ENCODE measurements at places on chromosomes 16 and 17. TPM values are rescaled to one million over a fixed set of nuclear protein-coding genes. Genes with fewer than 3 reads are reported as not detected.

- DNase-seq, result no peak
- H3K4me1 ChIP-seq, result peaks cover 8% of the 10 kb centered on the region
- no peaks in the 10 kb centered on the region for H3K36me3 ChIP-seq
- no peak overlapping the region for H3K4me3 ChIP-seq
- no peak overlapping the region for H3K27ac ChIP-seq
Measured at GRCh38 chr17:44979426-44979995, 11.4 kb upstream of the C1QL1 start.

- DNase-seq, result no peak
- no peak overlapping the region for H3K27ac ChIP-seq
- H3K4me3 ChIP-seq, result no peak overlapping the region
- no peaks in the 10 kb centered on the region for H3K27me3 ChIP-seq
- peaks cover 11% of the 10 kb centered on the region for H3K4me1 ChIP-seq
Measured at GRCh38 chr16:1036726-1037393, 35.7 kb upstream of the SSTR5 start.

GRCh38 chr16:70743791-70744190 is 57.2 kb downstream of the VAC14 start:
- peaks cover 18% of the 10 kb centered on the region for H3K36me3 ChIP-seq
- H3K4me3 ChIP-seq, result no peak overlapping the region
- H3K27me3 ChIP-seq, result no peaks in the 10 kb centered on the region
- no peak overlapping the region for H3K27ac ChIP-seq
- peaks cover 19% of the 10 kb centered on the region for H3K4me1 ChIP-seq
- DNase-seq, result no peak

The GALR2 gene
- total RNA-seq, result not detected

GRCh38 chr16:23832882-23833281 is 2.9 kb upstream of the PRKCB start:
- peaks cover 10% of the 10 kb centered on the region for H3K4me1 ChIP-seq
- no peaks in the 10 kb centered on the region for H3K36me3 ChIP-seq
- DNase-seq, result no peak
- no peak overlapping the region for H3K27ac ChIP-seq
- H3K4me3 ChIP-seq, result no peak overlapping the region

The FBXO39 gene
- not detected for total RNA-seq

- DNase-seq, result no peak
- H3K27ac ChIP-seq, result no peak overlapping the region
- H3K27me3 ChIP-seq, result no peaks in the 10 kb centered on the region
- H3K36me3 ChIP-seq, result no peaks in the 10 kb centered on the region
- no peak overlapping the region for H3K4me3 ChIP-seq
- H3K4me1 ChIP-seq, result peaks cover 28% of the 10 kb centered on the region
Measured at GRCh38 chr16:81318711-81319110, 3.9 kb downstream of the GAN start.

DNA sequence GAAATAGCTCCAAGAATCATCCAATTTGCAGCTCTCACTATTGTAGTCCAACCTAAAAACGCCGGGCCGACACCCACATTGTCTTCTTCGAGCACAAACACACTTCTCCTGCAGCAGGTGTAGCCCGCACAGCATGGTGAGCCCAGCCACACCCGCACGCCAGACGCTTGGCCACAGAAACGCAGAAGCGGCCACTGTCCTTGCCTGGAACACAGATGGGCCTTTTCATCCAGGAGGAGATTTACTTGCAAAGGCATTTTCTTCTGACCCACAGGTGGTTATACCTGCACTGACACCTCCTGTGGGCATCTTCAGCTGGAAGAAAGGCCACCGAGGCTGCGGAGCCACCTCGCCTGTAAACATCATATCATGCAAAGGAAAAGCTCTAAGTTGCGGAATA is 98.4 kb downstream of the ADCY9 start:
- H3K4me3 ChIP-seq, result no peak overlapping the region
- H3K27ac ChIP-seq, result no peak overlapping the region
- no peak for DNase-seq
- no peaks in the 10 kb centered on the region for H3K36me3 ChIP-seq
- peaks cover 16% of the 10 kb centered on the region for H3K4me1 ChIP-seq

- H3K27me3 ChIP-seq, result no peaks in the 10 kb centered on the region
- no peaks in the 10 kb centered on the region for H3K4me1 ChIP-seq
- no peak overlapping the region for H3K27ac ChIP-seq
Measured at GRCh38 chr17:58577696-58578095, 63.3 kb upstream of the MTMR4 start.

GRCh38 chr17:67051837-67052236 is 7.5 kb downstream of the CACNG1 start:
- H3K4me3 ChIP-seq, result no peak overlapping the region
- no peak overlapping the region for H3K27ac ChIP-seq
- H3K4me1 ChIP-seq, result no peaks in the 10 kb centered on the region

DNA sequence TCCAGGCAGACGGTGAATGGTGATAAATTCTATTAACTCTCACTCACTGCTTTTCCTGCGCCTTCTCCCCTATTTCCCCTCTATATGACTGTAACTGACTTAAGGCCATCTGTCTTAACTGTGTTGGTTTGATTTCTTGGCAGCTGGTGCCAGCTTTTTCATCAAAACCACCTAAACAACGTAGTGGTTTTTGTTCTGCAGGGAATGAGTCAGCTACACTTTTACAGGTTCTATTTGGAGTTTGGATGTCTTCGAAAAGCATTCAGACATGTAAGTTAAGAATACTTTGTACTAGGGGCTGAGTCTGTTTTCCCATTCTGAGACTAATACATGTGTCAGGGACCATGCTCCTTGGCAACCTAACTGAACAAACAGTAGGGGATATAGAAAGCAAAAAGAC is 8.5 kb downstream of the REXO5 start:
- no peaks in the 10 kb centered on the region for H3K27me3 ChIP-seq
- DNase-seq, result no peak
- no peak overlapping the region for H3K27ac ChIP-seq
- H3K4me1 ChIP-seq, result no peaks in the 10 kb centered on the region
- no peaks in the 10 kb centered on the region for H3K36me3 ChIP-seq

DNA sequence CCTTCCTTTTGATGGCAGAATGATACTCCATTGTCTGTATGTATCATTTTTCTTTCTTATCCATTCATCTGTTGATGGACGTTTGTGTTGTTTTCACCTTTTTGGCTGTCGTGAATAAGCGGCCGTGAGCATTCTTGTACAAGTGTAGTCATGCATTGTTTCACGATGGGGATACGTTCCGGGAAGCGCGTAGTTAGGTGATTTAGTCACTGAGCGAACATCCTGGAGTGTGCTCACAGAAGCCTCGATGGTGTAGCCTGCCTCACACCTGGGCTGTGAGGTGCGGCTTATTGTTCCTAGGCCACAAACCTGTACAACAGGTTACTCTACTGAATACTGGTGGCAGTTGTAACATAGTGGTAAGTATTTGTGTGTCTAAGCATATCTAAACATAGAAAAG is 136.5 kb downstream of the CMIP start:
- H3K36me3 ChIP-seq, result peaks cover 2% of the 10 kb centered on the region
- H3K4me3 ChIP-seq, result no peak overlapping the region
- H3K27ac ChIP-seq, result peak overlapping the region; percentile 68
- no peaks in the 10 kb centered on the region for H3K27me3 ChIP-seq
- peaks cover 28% of the 10 kb centered on the region for H3K4me1 ChIP-seq

- H3K4me3 ChIP-seq, result no peak overlapping the region
- H3K27ac ChIP-seq, result no peak overlapping the region
- no peaks in the 10 kb centered on the region for H3K27me3 ChIP-seq
- H3K36me3 ChIP-seq, result peaks cover 4% of the 10 kb centered on the region
- H3K4me1 ChIP-seq, result no peaks in the 10 kb centered on the region
Measured at GRCh38 chr17:10657879-10658278, 770 bp upstream of the MYH3 start.

DNA sequence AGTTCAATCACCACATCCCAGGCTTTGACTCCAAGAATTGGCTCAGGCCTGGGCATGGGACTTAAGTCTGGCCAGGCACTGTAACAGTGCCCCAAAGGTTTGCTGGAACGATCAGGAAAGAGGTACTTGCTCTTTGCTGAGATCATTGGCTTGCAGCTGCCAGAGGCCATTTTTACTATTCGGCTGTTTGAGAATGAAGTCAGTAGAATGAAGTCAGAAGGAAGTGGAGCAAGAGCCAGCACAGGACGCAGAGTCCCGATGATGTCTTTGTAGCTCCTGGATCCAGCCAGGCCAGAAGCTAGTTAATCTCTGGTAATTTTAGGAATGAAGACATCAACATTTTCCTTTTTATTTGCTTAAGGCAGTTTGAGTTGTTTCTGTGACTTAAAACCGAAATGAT is 195.5 kb downstream of the RAB11FIP4 start:
- no peaks in the 10 kb centered on the region for H3K27me3 ChIP-seq
- no peaks in the 10 kb centered on the region for H3K4me1 ChIP-seq
- H3K27ac ChIP-seq, result no peak overlapping the region
- no peaks in the 10 kb centered on the region for H3K36me3 ChIP-seq
- H3K4me3 ChIP-seq, result no peak overlapping the region

GRCh38 chr17:70314506-70314905 is 145.2 kb downstream of the KCNJ2 start:
- H3K36me3 ChIP-seq, result no peaks in the 10 kb centered on the region
- no peak overlapping the region for H3K27ac ChIP-seq
- no peaks in the 10 kb centered on the region for H3K27me3 ChIP-seq
- H3K4me1 ChIP-seq, result peaks cover 5% of the 10 kb centered on the region
- H3K4me3 ChIP-seq, result no peak overlapping the region

The CIITA gene
- total RNA-seq, result 0.20 TPM

- no peak for DNase-seq
- H3K27me3 ChIP-seq, result peaks cover 16% of the 10 kb centered on the region
- no peak overlapping the region for H3K4me3 ChIP-seq
- H3K4me1 ChIP-seq, result no peaks in the 10 kb centered on the region
- H3K36me3 ChIP-seq, result no peaks in the 10 kb centered on the region
Measured at GRCh38 chr17:57744195-57745170, 616 bp downstream of the CCDC182 start.

The RHBDL1 gene
- 6.0 TPM for total RNA-seq

The WDR59 gene
- total RNA-seq, result 134 TPM

- no peaks in the 10 kb centered on the region for H3K27me3 ChIP-seq
- H3K27ac ChIP-seq, result peak overlapping the region; percentile 32
Measured at GRCh38 chr17:1796800-1797199, 32.9 kb downstream of the SMYD4 start.

GRCh38 chr16:77499373-77500285 is 64.8 kb upstream of the ADAMTS18 start:
- no peak overlapping the region for H3K27ac ChIP-seq
- peaks cover 35% of the 10 kb centered on the region for H3K4me1 ChIP-seq
- no peak overlapping the region for H3K4me3 ChIP-seq
- DNase-seq, result peak; percentile 40
- no peaks in the 10 kb centered on the region for H3K36me3 ChIP-seq

- peaks cover 8% of the 10 kb centered on the region for H3K36me3 ChIP-seq
- H3K27ac ChIP-seq, result peak overlapping the region; percentile 92
- H3K4me3 ChIP-seq, result peak overlapping the region; percentile 91
- H3K27me3 ChIP-seq, result no peaks in the 10 kb centered on the region
- H3K4me1 ChIP-seq, result peaks cover 18% of the 10 kb centered on the region
Measured at GRCh38 chr17:19237389-19238166, 412 bp downstream of the EPN2 start.

GRCh38 chr17:7843536-7844291 is 9.7 kb downstream of the KDM6B start:
- peak; percentile 82 for DNase-seq
- peak overlapping the region; percentile 99 for H3K27ac ChIP-seq
- H3K4me3 ChIP-seq, result peak overlapping the region; percentile 95
- peaks cover 6% of the 10 kb centered on the region for H3K36me3 ChIP-seq
- H3K4me1 ChIP-seq, result peaks cover 43% of the 10 kb centered on the region

The KRT36 gene
- total RNA-seq, result not detected

DNA sequence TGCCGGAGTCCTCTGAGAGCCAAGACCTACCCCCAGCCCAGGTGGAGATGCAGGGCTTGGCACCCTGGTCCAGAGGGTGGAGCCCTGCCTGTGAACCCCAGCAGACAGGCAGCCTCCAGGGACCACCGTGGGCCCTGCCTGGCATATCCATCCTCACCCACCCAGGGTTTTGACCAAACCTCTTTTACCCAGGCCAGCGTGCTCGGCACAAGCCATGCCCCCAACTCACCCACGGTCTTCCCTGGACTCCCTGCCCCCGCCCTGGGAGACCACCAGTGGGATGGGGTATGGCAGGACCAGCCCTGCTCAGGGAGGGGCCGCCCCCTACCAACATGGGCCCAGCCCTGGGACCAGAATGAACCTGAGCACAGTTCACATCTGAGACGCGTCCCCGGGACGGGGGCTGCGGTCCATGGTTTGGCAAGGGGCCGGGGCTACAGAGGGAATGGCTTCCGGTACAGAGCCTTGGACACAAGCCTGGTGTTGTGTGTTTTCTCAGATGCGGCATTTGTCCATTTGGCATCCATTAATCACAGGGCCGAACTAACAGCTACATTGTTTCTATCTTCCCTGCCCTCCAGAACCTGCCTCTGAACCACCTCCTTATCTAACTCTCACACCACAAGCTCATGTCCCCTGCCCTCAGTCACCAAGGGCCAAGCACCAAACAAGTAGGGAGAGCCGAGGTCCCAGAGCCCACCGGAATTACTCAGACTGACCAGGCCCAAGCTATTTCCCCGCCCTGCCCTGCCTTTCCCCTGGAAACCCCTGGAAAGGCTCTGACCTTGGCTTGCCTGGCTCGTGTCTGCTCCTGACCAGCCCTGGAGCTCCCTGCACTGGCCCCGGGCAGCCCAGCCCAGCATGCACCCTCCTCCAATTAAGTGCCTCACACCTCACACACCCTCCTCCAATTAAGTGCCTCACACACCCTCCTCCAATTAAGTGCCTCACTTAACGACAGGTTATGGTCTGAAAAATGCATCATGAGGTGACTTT is 14.1 kb downstream of the HS3ST6 start:
- peaks cover 22% of the 10 kb centered on the region for H3K27me3 ChIP-seq
- no peak overlapping the region for H3K27ac ChIP-seq
- no peaks in the 10 kb centered on the region for H3K4me1 ChIP-seq
- no peak overlapping the region for H3K4me3 ChIP-seq

GRCh38 chr16:57500578-57501111 is 14.4 kb upstream of the DOK4 start:
- H3K27me3 ChIP-seq, result no peaks in the 10 kb centered on the region
- H3K4me1 ChIP-seq, result peaks cover 44% of the 10 kb centered on the region
- no peak overlapping the region for H3K4me3 ChIP-seq
- no peak for DNase-seq
- H3K27ac ChIP-seq, result peak overlapping the region; percentile 55

DNA sequence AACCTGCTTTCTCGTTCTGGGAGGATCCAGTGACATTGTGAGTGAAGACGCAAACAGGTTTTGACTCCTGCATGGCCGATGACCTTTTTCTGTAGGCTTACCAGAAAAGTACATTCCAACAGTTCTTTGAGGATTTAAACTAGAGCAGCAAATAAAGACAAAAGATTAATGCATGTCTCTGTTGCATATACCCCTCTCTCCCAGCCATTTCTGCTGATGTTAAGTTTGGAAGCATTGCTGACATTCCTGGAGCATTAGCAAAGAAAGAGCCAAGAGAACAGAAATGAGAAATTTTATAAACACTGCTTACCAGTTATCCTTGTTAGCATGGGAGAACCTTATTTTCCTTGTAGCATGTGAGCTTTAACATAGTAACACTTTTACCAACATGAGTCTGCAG is 49.3 kb downstream of the SIAH1 start:
- H3K36me3 ChIP-seq, result peaks cover 43% of the 10 kb centered on the region
- peak overlapping the region; percentile 92 for H3K27ac ChIP-seq
- H3K4me1 ChIP-seq, result peaks cover 12% of the 10 kb centered on the region
- DNase-seq, result no peak
- no peaks in the 10 kb centered on the region for H3K27me3 ChIP-seq

All from mesothelial cell of epicardium (in vitro differentiated cells).